ENCODE measurements at places on chromosomes 2 and 18. TPM values are rescaled to one million over a fixed set of nuclear protein-coding genes. Genes with fewer than 3 reads are reported as not detected.

Gene KIAA2012
- total RNA-seq = 1.00 TPM

Gene PRSS56
- 0.18 TPM for total RNA-seq

DNA sequence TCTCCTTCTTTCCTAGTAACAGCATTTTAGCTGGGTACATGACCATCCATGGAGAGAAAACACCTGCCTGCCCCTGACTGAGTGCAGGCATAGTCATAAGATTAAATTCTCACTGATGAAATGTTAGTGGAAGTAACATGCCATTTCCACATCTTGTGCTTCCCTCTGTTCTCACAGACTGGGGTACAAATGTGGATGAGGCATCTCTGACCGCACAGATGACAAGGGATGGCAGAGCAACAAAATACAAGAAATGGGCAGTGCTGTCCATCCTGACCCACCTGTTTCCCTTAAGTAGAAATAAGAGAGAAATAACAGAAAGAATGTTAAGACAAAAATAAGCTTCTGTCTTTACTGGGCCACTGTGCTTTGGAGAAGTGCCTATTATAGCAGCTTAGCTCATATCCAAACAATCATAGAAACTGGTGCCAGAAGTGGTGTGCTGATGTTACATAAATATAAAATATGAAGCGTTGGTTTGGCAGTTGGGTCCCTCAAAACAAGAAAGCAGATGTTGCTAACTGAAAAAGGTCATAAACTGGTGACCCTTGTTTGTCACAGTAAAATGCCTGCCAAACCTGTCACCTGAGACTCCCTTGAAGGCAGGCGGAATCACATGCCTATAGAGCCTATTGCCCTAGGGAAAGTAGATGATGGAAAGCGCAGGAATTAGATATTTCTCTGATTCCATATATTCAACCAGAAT lies 72.4 kb upstream of the CCDC150 start:
- peak; percentile 24 for DNase-seq

DNA sequence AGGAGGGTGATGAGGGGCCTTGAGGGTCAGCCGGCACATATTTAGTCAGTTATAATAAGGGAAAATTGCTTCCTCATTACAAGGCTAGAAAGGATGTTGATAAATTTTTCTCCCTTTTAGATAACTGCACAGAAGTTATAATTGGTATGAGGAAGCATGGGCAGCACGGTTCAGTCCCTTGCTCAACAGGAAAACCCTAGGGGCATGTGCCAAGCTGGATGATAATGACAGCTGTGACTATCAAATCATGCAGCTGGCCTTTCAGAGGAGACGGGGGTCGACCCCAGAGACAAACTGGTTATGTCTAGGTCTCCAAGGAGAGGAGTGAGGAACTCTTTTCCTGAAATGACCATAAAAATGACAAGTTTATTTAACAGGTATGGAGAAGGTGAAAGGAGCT lies 448.1 kb upstream of the VRK2 start:
- no peak for DNase-seq

- no peak for DNase-seq
Measured at GRCh38 chr2:71555798-71556454, 102.6 kb downstream of the DYSF start.

Gene SFXN5
- total RNA-seq = 23.7 TPM

DNA sequence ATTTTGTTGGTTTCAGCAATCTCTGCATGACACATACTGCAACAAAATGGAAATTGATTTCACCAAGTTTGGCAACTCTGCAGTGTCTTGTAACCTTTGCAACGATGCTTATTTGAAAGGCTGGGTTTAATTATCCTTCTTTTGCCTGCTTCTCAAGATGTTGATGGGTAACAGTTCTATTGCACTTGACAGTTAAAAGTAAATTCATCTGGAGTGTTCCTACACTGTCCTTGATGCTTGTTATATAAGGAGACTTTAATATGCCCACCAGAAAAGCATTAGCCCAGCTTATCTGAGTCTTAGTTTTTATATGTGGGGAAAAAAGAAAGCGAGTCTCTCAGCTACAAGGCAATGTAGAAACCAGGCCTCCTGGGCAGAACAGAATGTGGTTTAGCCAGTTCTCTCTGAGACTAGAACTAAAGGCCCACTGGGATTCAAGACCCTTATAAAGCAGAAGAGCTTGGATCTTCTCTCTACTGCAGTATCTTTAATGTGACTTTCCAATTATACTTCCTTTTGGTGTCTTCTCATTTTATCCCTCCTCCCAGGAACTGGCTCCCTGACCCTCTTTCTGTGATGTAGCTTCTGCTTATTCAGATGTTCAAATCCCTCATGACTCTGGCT lies 106.8 kb upstream of the LYPD6 start:
- DNase-seq = no peak

Gene PFN4
- 1.00 TPM for total RNA-seq

Gene ASXL3
- total RNA-seq = 98.8 TPM

DNA sequence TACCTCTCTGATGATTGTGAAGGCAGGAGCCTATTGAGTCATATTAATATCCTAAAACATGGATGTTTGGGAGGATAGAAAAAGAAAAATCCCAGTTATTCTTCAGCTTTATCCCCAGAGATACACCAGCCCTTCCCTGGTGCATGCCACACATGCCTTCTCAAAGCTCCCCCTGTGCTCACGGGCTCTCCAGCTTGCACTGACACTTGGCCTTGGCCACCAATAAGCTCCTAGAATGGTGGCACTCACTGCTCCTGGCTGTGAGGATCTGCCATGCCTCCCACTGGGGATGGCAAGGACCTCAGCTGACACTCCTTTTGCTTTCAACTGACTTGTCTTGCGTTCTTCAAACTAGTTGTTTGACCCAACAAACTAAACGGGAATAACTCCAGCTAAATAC lies 15.9 kb downstream of the SLC14A1 start:
- DNase-seq = no peak

- DNase-seq = no peak
Measured at GRCh38 chr2:177252808-177253531, 11.6 kb downstream of the NFE2L2 start.

Gene SERPINB12
- not detected for total RNA-seq

DNA sequence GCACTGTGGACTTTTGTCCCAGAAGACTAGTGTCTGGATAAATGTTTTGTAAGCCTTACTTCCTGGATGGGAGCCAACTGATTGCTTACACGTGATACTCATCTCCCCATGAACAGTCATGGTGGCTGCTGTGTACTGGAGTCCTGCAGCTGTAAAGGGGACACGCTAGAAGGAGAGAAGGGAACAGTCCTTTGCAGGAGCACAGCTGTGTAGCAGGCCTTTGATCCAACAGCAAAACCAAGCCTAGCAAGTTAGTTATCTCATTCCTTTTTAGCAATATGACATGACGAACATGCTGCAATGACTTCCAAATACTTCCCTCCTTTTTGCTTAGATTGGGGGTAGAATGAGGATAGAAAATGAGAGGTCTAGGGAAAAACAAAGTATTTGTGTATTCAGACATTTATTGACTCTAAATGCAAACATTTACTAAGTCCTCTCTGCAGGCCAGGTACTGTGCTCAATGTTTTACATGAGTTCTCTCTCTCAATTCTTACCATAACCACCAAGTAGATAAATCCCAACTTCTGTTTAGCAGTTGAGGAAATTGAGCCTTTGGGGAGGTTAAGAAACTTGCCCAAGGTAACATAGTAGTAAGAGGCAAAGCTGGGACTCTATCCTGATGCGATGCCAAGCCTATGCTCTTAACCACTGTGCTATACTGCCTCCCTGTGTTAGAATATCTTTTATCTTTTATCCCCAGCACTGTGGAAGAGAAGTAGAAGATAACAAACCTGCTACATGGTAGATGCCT lies 55.4 kb upstream of the CD28 start:
- no peak for DNase-seq

GRCh38 chr2:187009483-187010239 lies 160.7 kb upstream of the ZSWIM2 start:
- no peak for DNase-seq

Gene C2orf15
- total RNA-seq = 5.5 TPM

Gene RSAD2
- 1.5 TPM for total RNA-seq

GRCh38 chr18:45829855-45830254 lies 4.4 kb downstream of the SIGLEC15 start:
- DNase-seq = no peak

- DNase-seq = no peak
Measured at GRCh38 chr2:239587841-239588240, 187.0 kb upstream of the HDAC4 start.

GRCh38 chr2:3459185-3460015 lies 59.9 kb downstream of the ADI1 start:
- DNase-seq = no peak

Gene RGPD5
- total RNA-seq = 122 TPM

Gene NT5C1B
- total RNA-seq = 0.09 TPM

Gene G6PC2
- total RNA-seq = not detected

DNA sequence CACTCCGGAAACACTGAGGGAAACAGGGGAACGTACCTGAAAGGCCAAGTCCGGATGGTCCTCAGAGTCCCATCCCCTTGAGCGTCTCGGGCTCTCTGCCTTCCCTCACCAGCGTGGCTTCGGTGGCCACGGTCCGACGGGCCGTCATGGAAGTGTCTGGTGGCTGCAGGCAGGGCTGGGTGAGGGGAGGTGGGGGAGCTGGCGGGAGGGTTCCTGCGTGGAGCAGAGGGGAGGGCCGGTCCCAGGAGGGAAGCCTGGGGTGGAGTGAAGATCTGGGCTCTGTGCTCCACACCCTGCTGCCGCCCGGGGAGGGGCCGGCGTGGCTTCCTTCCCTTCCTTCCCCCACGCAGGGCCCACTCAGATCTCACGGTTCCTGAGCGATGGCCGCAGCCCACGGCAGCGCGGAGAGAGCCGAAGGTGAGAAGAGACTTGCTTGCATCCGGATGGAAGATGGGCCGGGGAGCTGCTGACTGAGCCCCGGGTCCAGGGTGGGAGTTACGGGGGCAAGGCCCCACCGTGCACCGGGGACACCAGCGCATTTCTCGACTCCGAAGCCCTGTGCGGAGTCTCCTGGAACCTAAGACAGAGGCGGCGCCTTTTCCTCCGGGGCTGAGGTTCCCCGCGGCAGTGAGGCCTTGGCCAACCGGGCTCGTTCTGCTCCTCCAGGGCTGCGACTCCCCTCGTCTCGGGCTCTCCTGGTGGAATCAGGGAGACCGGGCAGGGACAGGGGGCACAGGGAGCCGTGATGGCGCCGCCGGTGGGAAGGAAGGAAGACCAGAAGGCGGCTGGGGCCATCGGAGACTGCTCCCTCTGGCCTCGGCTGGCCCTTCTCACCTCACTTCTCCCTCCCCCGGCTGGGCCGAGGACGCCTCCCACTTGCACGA lies 49.1 kb downstream of the KCNF1 start:
- no peak for DNase-seq

- no peak for DNase-seq
Measured at GRCh38 chr2:71379086-71379485, 47.5 kb downstream of the ZNF638 start.

DNA sequence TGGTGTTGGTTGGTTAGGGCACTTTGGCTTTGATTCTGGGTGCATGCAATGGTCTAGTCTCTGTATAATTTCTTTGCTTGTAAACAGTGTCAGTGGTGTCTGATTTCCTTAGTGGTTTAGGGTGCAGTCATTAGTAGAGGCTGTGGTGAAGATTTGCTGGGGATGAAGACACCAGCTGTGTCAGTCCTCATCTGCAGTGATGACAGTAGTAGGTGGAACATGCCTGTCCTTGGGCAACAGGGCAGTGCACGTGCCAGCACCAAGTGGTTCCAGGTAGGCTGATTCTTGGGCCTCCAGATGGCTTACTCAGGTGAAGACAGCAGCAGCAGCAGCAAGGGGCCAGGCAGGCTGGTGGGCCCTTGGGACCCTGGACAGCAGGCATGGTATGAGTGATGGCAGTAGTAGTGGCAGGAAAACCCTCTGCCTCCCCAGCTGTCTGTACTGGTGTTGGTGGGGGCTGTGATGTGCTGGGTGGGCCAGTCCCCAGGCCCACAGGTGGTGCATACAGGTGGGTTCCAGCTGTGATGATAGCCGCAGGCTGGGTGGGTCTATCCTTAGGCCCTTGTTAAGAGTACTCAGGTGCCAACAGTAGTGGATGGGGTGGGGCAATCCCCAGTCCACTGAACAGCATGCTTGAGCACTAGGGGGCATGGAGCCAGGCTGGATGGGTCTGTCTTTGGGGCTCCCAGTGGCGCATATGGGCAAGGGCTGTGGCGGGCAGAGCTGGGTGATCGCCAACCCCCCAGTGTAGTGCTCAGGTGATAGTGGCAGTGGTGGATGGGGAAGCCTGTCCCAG lies 140.7 kb upstream of the THUMPD2 start:
- DNase-seq = no peak

Gene NEU4
- total RNA-seq = 0.82 TPM

Gene ST8SIA3
- total RNA-seq = 32.3 TPM

GRCh38 chr2:5914811-5915611 lies 222.8 kb downstream of the SOX11 start:
- DNase-seq = no peak

Gene KCNG3
- 0.27 TPM for total RNA-seq

Gene STAT4
- total RNA-seq = 6.4 TPM

Gene AQP12A
- total RNA-seq = not detected

GRCh38 chr2:150866431-150866830 lies 379.0 kb upstream of the RND3 start:
- DNase-seq = no peak

DNA sequence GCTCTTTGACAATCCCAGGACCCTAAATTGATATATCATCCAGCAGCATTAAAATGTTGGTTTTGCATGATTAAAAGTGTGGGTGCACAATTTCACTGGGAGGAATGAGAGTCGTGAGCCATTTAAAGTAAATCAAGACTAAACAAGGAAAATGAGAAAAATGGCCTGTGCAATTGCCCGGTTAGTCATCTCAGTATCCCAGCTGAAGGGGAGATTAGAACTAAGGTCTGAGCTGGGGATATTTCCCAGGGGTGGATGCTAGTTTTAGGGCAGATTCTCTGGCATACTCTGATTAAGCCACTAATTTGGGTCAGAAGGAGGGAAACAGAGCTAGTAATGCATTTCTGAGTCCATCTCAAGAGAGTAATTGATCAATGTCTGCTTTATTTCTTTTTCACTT lies 177.2 kb downstream of the EN1 start:
- no peak for DNase-seq

Data from cerebellum (tissue), 4 donors.